ENCODE measurements at places on chromosomes 4 and X.

DNA sequence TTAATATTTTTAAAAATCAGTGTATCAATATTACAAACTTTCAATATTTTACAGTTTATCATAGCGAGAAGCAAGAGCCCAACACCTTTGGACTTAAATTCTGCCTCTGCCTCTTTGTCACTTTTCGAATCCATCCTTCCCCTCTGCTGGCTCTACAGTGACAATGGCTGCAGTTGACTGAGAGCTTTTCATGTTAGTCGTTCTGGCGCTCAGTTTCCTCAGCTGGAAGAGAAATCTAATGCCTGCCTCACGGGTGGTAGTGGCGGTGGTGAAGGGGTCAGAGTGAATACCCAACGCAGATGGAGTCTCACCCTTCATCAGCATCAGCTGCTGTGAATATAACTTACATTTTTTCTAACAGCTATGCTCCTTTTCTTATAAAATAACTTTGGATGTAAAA is 144.8 kb downstream of the NWD2 start:
- DNase-seq = peak; percentile 33

DNA sequence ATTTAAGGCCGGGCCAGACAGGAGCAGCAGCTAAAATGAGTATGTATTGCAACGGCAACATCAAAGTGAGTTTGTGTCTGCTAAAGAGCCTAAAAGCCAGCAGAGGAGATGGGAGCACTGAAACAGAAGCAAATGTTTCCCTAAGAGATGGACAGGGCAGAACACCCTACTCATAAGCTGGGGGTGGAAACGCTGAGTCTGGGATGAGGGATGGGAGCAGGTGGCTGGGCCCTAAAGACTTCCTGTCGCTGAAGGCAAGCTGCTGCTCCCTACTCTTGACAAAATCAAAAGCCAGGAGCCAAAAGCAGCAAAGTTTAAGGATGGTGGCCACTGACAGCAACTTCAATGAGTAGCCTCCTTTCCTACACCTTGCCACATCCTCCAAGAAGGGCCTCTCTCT is 40.6 kb upstream of the NAP1L5 start:
- no peak for DNase-seq

DNA sequence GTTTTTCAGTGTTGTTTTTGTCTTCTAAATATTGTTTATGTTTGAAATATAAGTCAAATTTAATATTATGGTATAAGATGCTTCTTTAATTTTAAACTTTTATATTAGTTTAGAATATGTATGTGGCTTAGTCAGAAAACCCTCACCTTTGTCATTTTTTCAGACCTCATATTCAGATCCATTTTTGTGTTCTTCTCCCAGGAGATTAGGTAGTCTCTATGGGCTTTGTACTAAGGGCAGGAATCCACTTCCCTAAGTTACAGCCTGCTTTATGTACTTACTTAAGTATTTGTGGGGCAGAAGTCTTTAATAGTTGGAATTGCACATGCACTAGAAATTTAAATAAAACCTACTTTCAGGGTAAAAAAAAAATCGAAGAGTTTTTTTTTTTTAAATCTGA is 63.5 kb upstream of the TENM3 start:
- no peak for DNase-seq

DNA sequence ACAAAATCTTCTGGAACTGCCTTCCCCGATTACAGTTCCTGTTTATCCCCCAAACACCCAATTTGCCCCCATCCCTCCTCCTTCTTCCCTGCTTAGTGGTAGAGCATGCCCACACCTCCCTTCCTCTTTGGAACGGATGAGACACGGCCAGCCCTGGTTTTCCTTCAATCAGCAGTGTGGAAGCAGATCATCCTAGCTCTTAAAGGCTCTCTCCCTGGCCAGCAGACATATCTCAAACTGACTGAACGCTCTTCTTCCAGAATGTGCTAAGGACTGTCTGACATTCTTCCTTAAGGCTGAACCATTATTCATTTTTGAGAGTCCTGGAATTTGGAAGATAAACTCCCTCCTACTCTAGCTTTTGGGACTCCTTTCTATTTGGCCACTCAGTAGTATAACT is 161.1 kb downstream of the TRIML1 start:
- no peak for DNase-seq

DNA sequence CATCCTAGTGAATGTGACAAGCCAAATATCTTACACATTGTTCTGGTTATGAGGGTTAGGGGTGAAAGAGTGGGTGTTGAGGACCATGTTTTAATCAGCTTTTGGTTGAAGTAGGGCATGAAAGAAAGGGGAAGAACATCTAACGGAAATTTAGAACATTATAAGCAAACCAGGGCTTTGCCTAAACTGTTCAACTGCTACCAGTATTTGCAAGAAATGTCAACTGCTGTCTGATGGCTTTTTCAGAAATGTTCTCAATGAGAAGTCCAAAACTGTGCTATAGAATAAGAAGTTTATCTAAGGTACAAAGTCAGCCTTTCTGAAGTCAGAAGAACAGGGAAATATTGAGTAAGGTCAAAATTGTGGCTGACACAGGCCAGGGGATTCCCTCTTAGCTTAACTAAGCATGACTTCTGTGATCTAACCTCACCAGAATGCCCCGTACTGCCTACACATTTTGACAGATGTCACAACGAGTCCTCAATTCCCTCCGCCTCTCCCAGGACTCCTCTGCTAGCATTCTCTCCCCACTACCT is 67.1 kb downstream of the DTHD1 start:
- DNase-seq = no peak

DNA sequence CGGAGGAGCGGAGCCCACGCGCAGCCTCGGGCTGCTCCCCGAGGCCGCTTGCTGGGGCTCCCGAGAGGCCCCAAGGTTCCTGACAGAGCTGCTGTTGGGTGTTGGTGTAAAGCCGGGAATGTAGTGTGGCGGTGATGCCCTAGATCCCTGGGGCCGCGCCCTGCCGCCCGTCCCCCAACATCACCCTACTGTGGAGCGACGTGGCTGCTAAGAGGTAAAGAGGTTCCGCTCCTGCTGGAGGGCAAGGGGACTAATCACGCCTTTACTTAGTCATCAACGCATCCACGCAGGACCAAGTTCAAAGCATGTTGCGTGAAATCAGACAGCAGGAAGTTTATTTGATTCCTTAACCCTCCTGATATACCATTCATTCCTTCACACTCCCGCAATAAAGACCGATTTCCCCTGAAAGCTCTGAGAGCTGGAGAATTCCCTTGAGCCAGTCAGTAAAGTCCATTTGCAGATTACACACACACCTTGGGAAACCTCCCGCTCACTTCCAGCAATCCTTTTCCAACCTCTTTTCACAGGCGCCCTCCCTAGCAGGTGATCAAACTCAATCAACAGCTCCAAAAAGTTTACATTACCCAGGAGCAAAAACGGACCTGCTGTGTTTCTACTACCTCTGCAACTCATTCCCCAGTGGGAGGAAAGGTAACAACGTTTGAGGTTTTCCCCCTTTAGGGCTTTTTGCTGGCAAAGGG is 579 bp upstream of the GABRA2 start:
- DNase-seq = peak; percentile 47

DNA sequence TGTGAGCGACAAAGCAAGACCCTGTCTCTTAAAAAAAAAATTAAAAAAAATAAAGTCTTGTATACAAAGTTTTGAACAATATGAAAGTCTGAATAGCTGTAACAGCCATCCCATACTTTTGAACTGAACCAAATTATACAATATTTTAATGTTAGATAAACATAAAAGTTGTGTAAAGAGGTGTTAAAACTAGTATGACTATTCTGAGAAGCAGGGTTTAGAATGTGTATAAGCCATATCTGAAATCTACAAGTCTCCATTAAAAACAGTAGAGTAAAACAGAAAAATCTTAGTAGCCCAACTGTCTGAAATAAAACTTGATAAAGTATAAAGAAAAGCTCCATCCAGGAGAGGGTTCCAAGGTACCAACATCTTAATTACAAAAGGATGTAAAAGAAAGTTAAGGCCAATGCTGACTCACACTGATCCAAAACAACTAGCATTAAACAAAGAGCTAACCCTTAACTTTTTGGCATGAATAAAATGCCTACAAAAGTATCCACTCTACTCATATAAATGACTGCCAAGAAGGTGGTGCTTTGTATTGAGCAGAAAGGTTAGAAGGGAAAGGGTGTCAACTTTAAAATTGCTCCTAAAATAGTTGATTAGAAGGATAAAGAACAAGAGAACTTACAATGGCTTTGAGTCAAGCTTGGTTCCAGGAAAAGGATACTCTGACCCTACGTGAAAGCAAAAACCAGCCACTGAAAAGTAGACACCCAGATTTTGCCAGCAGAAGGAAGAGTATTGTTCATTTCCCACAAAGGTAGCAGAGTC is 18.5 kb downstream of the CNOT6L start:
- no peak for DNase-seq

DNA sequence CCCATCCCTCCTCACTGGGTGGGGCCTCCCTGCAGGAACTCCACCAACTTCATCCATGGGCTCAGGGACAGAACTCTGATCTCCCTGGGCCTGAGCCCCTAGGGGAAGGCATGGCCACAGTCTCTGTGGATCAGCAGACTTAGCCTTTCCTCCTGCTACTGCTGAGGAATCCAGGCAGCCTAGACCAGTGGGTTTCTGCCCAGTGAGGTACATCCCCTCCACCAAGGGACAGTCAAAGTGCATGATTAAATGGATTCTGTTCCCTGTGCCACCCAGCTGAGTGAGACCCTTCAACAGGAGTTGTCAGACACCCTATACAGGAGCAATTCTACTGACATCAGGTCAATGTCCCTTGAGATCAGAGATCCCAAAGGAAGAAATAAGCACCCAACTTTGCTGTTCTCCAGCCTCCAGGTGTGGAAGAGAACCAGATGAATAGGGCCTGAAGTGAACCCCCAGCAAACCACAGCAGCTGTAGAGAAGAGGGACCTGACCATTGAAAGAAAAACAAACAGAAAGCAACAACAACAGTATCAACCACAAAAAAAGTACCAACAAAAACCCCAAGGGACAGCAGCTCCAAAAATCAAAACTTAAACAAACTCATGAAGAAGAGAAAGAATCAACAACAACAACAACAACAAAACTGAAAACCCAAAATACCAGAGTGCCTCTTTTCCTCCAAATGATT is 84.8 kb downstream of the CHIC1 start:
- no peak for DNase-seq

GRCh38 chr4:80268081-80268823 is 1.8 kb downstream of the FGF5 start:
- DNase-seq = peak; percentile 56

- DNase-seq = peak; percentile 1
Observed at GRCh38 chrX:27591938-27592337, 1.8 kb downstream of the DCAF8L2 start.

- peak; percentile 61 for DNase-seq
Observed at GRCh38 chr4:163166041-163166579, 580 bp downstream of the NAF1 start.

DNA sequence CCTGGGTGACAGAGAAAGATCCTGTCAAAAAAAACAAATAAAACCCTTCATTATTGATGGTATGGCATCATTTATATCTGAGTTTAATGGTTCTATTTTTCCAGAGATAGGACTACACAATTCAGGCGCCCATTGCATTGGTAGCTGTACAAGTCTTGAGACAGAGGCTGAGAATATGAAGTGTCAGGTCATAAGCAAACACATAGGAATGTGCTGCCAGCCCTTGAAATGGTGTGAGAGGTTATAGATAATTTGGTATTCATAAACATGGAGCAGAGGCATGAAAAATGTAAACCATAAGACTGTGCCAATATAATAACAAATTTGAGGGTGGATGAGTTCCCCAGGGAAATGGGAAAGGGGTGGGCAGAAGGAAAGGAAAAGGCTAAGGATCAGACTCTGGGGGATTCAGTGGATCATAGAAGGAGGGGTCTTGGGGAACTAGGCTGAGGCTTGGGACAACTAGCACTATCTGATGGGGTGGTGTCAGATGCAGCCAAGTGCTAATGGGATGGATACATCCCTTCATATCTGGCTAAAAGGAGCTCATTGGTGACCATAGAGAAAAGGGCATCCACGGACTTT is 50.8 kb downstream of the MAOA start:
- DNase-seq = no peak

GRCh38 chrX:19810802-19811201 is 76.6 kb downstream of the SH3KBP1 start:
- no peak for DNase-seq

DNA sequence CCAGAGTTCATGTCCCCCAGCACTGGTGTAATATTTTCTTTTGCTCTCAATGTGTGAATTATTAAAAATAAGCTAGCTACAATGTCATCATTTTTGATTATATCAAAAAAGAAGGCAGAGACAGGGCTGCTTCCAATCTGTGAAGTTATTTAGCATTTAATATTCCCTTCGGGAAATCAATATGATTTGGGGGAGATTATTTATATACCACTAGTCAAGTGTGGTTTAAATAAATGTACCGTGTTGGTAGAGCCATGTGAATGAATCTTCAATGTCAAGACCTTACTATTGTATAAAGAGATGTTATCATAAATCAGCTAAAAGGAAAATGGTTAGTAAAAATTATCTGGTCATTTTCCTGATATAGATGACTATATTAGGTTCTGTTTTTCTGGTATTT is 87.4 kb upstream of the MID1 start:
- no peak for DNase-seq

DNA sequence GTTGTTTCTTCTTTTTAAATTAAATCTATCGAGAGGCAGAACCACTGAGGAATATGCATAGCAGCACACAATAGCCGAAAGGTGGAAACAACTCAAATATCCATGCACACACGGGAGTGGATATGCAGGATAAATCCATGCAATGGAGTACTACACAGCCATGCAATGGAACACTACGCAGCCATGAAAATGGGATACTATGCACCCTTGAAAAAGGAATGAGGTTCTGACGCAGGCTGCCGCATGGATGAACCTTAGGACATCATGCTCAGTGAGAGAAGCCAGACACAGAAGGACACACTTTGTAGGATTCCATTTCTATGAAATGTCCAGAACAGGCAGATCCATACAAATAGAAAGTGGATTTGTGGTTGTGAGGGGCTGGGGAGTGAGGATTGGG is 18.4 kb upstream of the P2RY8 start:
- DNase-seq = no peak

DNA sequence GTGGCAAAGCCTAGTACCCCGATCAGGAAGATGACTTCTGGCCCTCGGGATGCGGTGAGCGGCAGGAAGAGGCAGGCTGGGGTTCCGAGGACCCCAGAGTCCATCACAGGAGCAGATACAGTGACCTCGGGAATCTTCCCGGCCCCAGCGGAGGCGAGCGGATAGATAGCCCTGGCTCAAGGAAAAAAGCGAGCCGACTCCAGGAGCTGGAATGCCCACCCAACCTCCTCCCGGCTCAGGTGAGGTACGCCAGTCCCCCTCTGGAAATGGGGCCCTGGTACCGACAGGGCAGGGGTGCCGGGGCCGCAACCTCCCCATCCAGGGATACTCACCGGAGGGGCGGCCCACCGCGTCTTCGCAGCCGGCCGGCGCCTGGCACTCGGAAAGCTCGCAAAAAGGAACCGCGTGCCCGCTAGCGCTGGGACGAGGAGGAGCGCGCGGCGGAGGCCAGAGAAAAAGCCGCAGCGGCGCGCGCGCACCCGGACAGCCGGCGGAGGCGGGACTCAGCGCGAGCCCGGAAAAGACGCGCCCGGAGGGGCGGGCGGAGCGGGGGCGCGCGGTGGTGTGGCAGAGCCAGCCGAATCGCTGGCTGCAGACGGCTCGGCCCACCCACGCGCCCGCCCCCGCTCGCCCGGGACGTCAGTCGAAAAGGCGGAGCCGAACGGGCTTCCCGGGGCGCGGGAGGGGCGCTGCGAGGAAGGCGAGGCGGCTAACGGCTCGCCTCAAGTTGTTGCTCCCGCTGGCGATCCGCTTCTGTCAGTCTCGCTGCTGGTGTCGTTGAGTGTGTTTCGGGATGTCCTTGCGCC is at the start of gene ACSL4:
Gene ACSL4 (minus strand): TSS at position 451 of the 806 bp plus-strand sequence. CDS start 49,894 bp downstream, outside the sequence.
- peak; percentile 81 for DNase-seq

- DNase-seq = no peak
Observed at GRCh38 chr4:24003926-24004325, 114.1 kb upstream of the PPARGC1A start.

Data from GM23338 (cell line).